ENCODE measurements at places on chromosomes 5 and 9.
A peak's percentile ranks its signal among the peaks of the same experiment; 100 is the strongest.

DNA sequence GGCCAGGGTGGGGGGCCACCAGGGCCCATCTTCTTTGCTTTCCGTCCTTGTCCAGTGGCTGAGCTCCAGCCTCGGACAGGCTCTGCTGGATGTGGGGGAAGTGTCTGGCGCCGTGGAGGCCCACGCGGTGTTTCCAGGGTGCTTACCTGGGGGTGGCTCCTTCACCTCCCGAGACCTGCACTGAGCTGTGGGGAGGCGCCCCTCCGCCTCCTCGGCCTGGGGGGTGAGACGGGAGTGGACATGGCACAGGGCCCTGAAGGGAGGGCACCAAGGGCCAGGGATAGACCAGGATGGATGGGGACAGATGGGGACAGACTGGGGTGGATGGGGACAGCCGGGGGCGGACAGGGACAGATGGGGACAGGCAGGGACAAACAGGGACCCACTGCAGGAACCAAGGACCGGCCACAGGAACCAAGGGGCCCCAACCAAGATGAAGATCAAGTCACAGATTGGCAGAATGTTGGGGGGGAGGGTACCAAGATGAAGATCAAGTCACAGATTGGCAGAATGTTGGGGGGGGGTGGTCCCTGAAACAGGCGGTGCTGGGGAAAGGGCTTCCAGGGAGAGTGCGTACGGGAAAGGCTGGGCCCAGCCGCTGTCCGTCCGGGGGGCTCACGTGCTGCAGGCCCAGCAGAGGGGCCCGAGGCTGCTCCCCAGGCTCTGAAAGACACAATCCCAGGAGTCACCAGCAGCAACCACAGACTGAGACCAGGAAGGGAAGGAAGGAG, 13.3 kb upstream of the QSOX2 start:
- no peak for DNase-seq

DNA sequence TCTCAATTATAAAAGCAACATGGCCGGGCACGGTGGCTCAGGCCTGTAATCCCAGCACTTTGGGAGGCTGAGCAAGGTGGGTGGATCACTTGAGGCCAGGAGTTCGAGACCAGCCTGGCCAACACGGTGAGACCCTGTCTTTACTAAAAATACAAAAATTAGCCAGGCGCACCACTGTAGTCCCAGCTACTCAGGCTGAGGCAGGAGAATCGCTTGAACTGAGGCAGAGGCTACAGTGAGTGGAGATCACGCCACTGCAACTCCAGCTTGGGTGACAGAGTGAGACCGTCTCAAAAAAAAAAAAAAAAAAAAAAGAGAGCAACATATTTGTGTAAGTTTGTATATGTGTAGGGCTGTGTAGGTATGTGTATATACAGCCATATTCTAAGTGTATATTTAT, 7.5 kb downstream of the RPS6 start:
- DNase-seq, result no peak

DNA sequence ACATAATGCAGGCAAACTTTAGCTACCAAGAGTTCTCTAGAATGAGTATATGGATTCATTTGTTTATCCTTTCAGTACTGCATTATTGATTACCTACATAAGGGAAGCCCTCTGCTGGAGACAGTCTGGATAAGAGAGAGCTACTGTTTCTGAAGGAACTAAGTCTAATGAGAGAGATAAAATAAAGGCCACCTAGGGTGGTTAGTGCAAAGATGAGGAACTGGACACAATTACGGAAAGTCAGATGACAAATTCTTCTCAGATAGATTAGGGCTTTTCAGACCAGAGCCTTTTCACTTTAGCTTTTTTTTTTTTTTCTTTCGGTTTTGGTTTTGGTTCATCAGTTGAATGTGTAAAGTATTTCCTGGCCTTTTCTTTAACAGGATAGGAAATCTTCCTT, 31.3 kb downstream of the ISOC1 start:
- no peak for DNase-seq

- DNase-seq, result no peak
These were observed 87.2 kb downstream of the RMI1 start for GRCh38 chr9:84067821-84068220.

DNA sequence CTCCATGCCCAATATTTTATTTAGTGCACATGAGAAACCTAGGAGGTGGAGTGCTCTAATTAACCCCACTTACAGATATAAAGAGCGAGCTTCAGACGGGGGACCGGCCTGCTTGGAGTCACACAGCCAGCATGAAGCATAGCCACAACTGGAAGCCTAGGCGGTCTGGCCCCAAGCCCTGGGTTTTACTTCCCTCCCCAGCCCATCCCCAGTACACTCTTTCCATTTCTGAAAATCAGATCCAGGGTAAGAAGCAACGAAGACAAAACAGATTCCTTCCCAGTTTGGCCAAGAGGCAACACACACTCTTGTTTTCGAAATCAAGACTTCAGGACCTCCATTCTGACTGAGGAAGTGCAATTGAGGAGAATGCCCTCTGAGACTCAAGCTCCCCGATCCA, 27.1 kb downstream of the KCNMB1 start:
- DNase-seq, result no peak

DNA sequence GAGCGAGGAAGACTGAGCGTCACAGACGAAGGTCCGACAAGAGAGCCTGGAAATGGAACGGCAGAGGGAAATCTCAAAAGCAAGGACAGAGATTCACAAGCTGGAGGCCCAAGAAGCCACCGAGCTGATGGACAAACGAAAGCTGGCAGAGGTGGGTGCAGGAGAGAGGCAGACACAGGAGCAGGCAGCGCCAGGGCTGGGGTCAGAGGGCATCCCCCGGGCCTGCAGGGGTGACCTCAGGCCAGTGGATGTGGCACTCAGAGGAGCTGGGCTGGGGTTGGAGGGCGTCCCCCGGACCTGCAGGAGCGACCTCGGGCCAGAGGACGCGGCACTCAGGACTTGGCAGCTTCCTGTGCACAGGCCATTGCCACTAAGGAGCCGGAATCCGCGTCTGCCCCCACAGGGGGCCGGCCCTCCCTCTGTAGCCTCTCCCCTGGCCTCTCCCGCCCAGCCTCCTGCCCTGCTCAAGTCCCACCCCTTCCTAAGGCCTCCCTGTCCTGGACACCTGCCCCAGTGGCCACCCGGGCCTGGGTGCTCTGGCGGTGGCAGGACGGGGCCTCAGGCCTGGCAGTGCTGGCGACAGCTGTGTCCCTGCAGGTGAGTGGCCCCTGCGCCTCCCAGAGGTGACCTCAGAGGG, 40.4 kb downstream of the EXD3 start:
- no peak for DNase-seq

- DNase-seq, result no peak
These were observed 12.0 kb downstream of the UIMC1 start for GRCh38 chr5:176994460-176995121.

DNA sequence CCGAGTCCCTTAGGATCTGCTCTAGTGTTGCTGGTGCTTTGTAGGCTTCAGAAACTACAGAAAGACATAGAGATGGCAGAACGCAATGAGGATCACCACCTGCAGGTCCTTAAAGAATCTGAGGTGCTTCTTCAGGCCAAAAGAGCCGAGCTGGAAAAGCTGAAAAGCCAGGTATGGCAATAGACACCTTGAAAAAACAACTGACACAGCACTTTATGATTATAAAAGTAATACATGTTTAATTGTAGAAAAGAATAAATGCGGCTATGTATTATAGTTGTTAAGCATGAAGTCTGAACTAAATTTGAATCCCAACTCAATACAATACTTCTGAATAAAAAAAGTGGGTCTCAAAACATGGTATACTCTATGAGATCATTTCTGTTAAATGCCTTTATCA, 43.7 kb downstream of the RAB14 start:
- no peak for DNase-seq

DNA sequence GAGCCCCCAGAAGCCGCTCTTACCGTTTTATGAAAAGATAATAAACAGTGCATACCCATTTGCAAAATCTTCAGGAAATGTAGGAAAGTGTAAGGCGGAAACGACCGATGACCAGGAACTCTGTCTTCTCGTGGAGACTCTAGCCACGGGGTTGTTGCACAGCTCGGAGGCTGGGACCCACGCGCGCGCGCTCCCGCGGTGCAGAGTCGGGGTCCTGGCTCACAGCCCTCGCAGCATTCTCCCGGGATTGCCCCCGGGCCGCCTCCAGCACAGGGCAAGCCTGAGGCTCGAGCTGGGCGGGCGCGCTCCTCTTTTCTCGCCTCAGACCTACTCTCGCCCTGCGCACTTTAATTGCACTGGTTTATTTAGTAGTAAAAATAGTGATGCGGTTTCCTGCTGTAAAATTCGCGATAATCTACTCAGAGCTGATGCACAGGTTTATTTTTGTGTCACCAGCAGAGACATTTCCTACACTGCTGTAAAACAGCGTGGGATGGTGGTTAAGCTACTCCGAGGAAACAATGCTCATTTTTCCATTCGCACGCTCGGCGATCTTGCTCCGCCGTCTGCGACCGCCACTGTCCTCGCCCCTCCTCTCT, 15.5 kb downstream of the TRIM7 start:
- peak; percentile 60 for DNase-seq

GRCh38 chr9:91658513-91659105, 235.0 kb upstream of the NFIL3 start:
- DNase-seq, result no peak

DNA sequence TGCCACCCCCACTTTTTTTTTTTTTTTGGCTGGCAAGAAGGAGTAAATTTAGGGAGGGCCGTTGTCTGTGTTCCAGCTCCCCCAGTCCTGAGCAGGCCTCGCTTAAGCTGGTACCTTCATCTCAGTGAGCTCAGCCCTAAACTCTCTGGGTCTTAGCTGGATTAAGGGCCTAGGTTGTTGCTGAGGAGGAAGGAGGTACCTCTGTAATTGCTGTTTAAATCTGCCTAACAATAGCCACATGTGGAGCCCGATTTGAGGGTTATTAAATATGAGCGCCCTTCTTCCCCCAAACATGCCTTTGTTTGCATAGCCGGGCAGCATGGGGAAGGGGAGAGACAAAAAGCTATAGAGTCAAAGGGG, 179.0 kb upstream of the PITX1 start:
- DNase-seq, result no peak

- DNase-seq, result no peak
These were observed 64.0 kb downstream of the DEPDC1B start for GRCh38 chr5:60636001-60636400.

DNA sequence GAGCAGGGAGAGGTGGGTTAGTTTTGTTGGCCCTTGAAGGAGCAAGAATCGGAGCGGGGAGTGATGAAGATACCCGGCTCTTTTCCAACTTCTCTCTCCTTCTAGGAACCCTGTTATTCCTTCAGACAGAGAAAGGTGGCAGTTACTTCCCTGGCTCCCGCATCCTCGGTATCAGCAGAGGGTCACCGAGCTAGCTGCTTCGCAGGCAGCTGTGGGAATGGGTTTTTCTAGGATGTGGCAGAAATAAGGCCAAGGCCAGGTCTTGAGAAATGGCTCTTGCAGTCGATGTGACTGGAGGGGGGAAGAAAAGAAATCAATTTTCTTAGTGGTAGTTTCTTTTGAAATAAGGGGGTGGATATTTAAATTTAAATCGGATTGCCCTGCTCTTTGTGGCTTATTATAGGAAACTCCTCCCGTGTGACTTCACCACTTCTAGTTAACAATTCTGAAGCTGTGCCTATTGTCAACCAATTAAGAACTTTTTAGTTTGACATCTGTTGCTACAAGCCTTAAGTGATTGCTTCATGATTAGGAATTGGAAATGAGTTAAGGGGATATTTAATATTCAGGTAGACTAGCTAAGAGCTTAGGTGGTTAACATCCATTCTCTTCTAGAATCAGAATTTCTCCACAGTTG, 1.4 kb downstream of the SAP30L start:
- no peak for DNase-seq

GRCh38 chr5:9483243-9483642, 62.6 kb downstream of the SEMA5A start:
- DNase-seq, result peak; percentile 78

DNA sequence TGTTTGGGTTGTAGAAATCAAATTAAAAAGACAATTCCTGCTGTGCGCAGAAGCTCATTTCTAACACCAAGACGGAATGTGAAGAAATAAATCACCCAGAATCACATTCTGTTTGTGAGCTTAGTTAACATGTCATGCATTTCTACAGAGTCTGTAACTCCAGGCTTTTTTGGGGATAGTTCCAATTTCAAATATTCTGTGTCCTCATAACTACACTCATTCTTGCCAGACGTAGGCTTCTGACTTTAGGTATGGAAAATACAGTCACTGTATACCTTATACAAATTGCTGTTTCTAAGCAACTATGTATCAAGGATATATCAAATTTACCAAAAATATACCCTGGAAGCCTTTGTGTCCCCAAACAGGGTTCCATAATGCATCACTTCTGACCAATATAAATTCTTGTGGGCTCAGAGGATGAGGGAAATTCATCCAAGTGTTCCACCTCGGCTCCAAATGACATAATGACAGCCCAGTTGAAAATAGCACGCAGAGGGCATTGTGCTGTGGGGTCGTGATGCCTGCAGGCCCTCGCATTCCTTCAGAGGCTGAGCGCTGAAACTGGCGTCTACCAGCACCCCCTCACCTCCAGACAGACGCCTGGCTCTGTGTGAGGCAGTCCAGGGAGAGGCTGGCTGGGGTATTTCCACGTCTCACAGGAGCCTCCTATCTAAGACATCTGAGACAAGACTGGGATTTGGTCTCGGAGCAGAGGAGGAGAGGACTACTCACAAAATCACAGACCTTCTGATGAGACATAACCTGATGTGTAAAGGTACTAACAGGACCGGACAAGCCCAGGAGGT, 79.8 kb downstream of the KLF4 start:
- no peak for DNase-seq

GRCh38 chr9:89817151-89817950, 212.5 kb downstream of the GADD45G start:
- no peak for DNase-seq

GRCh38 chr5:60350794-60351193, 349.2 kb downstream of the DEPDC1B start:
- no peak for DNase-seq
